ENCODE measurements at places on chromosomes 5 and 9. TPM values are rescaled to one million over a fixed set of nuclear protein-coding genes. Genes with fewer than 3 reads are reported as not detected.

GRCh38 chr9:7613931-7614330, 185.6 kb downstream of the DMAC1 start:
- DNase-seq, result no peak

- DNase-seq, result no peak
Observed at GRCh38 chr5:93791518-93791972, 50.1 kb upstream of the POU5F2 start.

DNA sequence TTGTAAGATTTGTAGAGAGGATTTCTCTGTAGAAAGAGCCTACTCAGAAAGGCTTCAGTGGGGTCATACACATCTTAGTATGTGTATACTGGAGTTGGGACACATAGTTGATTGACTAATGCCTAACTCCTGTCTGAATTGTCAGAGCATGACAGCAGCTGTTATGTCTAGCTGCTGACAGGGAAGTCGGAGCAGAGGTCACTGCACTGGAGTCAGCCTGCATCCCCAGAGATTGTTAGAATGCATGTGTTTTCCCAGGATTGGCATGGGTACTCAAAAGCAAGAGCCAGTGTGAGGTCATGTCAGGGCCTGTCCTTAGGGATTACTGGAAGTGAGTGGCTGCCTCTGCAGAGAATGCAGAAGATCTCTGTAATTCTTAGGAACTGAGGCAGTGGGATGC, 82.7 kb downstream of the ITGA1 start:
- no peak for DNase-seq

DNA sequence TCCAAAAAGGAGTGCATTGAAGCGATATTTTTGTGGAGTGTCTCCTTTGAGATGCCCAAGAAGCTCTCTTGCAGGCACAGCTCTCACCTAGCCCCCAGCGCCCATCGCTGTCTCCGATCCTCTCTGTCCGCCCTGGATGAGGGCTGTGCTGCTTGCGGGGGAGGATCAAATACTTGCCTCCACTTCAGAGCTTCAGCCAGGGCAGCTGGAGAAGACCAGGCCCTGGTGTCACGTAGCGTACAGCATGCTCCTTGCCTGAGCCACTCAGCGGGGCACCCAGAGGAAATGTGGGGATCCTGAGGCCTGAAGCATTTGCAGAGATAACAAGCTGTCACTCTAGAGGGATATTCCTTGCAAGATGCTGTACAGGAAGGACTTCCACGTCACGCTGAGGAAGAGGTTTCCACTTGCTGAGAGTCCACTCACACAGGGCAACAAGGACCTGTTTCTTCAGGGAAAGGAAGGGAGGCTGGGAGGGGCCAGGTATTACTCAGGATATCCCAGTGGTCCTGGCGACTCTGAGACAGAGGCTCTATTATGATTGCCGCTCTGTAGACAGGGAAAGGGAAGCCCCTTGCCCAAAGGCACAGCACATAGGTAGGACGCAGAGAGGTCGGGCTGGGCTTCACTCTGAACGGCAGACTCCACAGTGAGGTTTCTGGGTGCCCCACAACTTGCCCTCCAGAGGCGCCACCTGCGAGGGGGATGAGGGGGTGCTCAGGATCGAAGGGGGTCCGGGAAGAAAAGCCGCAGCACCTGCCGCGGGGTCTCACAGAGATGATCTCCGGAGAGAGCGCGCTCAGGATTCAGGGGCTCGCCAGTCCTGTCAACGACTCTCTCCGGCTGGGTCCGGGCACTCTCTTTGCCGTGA, 64.0 kb downstream of the CRB2 start:
- DNase-seq, result no peak

The PCDHGA9 gene
- 7.8 TPM for total RNA-seq

The F2RL2 gene
- total RNA-seq, result not detected

Data from GM23338 (cell line).